Right atrium auricular region (tissue), 2 donors: ENCODE measurements at places on chromosomes 2 and 18. TPM values are rescaled to one million over a fixed set of nuclear protein-coding genes. Genes with fewer than 3 reads are reported as not detected.

The POLE4 gene
- 15.1 TPM for total RNA-seq

GRCh38 chr2:191670076-191670475 is 7.9 kb upstream of the NABP1 start:
- H3K27ac ChIP-seq: no peak overlapping the region
- DNase-seq: no peak
- no peaks in the 10 kb centered on the region for H3K4me1 ChIP-seq
- H3K36me3 ChIP-seq: no peaks in the 10 kb centered on the region
- H3K27me3 ChIP-seq: no peaks in the 10 kb centered on the region
- no peak overlapping the region for H3K4me3 ChIP-seq

DNA sequence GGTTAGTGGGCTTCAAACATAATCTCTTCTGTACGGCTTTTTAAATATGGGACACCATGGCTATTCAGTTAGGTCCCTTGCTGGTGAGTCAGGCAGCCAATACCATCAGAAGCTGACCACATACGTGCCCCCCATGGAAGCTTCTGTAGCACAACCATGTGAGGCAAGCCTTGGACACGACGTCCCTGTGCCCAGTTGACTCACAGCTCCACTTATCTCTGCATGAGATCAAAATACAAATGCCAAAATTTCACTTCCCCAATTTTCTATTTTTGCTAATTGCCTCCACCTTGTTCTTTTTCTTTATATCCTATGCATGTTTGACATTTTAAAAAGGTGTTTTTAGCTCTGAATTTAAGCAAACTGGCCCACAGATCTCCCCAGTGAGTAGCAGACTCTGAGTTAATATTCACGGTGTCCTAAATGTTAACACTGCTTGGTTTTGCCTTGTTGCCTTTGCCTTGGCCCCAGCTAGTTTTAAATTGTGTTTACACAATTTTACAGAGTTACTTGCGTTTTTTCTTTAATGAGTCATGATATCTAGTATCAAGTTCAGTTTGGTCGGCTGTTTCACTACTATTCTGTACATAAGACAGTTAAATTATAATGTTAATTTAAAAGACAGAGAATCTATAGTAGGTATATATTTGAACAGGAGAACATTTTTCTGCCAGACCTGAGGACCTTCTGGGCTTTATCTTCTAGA is 77.5 kb downstream of the CDCA7 start:
- no peak overlapping the region for H3K27ac ChIP-seq
- peaks cover 7% of the 10 kb centered on the region for H3K4me1 ChIP-seq
- no peak for DNase-seq
- no peaks in the 10 kb centered on the region for H3K27me3 ChIP-seq
- no peaks in the 10 kb centered on the region for H3K36me3 ChIP-seq
- H3K4me3 ChIP-seq: no peak overlapping the region

GRCh38 chr2:113058998-113059960 is at the start of gene IL36RN:
Gene IL36RN (plus strand): TSS chr2:113059198. CDS start chr2:113059439, 241 bp downstream.
- peak; percentile 44 for DNase-seq
- H3K27me3 ChIP-seq: no peaks in the 10 kb centered on the region
- no peak within 1 kb of the TSS for H3K4me3 ChIP-seq
- H3K27ac ChIP-seq: no peak within 1 kb of the TSS

The RNASEH1 gene
- 18.6 TPM for total RNA-seq

The HMSD gene
- total RNA-seq: not detected

The RTP5 gene
- total RNA-seq: not detected

DNA sequence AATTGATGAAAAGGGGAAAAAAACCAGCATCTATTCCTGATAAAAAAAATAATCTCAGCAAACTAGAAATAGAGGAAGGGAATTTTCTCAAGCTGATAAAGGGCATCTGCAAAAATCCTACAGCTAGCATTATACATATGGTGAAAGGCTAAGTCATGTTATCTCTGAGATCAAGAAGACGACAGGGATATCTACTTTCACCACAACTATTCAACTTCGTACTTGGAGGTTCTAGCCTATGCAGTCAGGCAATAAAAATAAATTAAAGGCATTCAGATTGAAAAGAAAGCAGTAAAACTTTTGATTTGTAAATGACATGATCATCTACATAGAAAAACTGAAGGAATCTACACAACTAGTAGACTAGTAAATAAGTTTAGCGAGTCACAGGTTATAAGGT is 58.2 kb downstream of the CAB39 start:
- H3K27ac ChIP-seq: no peak overlapping the region
- no peaks in the 10 kb centered on the region for H3K36me3 ChIP-seq
- H3K27me3 ChIP-seq: no peaks in the 10 kb centered on the region
- peaks cover 28% of the 10 kb centered on the region for H3K4me1 ChIP-seq

The LMAN1 gene
- total RNA-seq: 69.0 TPM

The MERTK gene
- total RNA-seq: 4.9 TPM

DNA sequence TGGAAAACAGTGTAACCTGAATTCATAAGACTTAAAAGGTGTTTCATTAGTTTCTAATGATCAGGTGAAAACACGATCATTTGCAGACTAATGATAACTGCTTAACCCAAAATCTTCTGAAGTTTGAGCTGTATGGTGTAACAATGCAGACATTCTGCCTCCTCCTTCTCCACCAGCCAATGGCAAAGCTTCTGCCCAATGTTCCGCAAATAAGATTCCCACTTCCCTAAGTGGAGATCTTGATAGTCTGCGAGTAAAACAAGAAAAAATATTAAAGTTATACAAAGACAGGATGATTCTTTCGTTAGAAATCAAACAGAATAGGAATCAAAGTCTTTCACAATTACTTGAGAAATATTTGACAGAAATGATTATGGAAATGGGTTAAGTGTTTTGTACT is 8.1 kb downstream of the C2orf42 start:
- peaks cover 9% of the 10 kb centered on the region for H3K36me3 ChIP-seq
- no peak overlapping the region for H3K4me3 ChIP-seq
- no peak overlapping the region for H3K27ac ChIP-seq
- DNase-seq: no peak

The CPO gene
- total RNA-seq: not detected

GRCh38 chr2:2851806-2852777 is 521.0 kb upstream of the MYT1L start:
- no peak for DNase-seq
- H3K27me3 ChIP-seq: no peaks in the 10 kb centered on the region
- no peak overlapping the region for H3K27ac ChIP-seq
- H3K4me1 ChIP-seq: no peaks in the 10 kb centered on the region
- no peaks in the 10 kb centered on the region for H3K36me3 ChIP-seq

The PARD6G gene
- total RNA-seq: 2.8 TPM

- H3K36me3 ChIP-seq: no peaks in the 10 kb centered on the region
- H3K4me3 ChIP-seq: no peak overlapping the region
- no peaks in the 10 kb centered on the region for H3K4me1 ChIP-seq
- no peak for DNase-seq
- no peaks in the 10 kb centered on the region for H3K27me3 ChIP-seq
Measured at GRCh38 chr2:2286592-2286991, 44.5 kb downstream of the MYT1L start.

The MC5R gene
- total RNA-seq: not detected

DNA sequence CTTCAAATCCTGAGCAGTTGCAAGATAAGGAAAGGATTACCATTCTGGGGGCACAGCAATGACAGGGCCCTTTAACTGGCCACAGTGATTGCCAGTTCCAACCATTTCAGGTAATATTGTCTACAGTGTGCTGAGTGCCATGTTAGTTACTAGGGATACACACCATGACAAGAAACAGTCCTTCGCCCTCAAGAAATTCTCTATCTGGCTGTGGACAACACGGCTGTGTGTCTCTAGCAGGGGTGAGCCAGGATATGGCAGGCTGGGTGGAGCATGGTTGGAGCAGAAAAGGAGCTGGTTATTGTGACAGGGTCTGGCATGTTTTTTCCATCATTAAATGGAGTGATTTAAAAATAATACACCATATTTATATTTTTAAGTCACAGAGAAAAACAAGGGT is 31.0 kb downstream of the TSPYL6 start:
- no peak overlapping the region for H3K4me3 ChIP-seq
- no peaks in the 10 kb centered on the region for H3K27me3 ChIP-seq

DNA sequence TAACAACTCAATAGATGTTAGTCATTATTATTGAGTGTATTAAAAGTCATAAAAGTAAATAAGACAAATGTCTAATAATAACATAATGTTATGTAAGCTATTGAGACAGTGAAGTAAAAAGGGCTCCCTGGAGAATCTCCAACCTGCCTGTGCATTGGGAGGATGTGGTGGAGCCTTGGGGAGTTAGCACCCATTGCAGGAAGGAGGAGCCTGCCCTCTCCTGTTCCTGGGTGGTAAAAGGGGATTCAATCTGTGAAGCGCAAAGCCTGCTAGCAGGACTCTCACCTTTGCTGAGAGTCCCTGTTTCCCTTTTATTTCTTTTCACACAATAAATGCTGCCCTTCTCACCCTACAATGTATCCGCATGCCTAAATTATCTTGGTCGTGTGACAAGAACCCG is 206.1 kb downstream of the RAB3GAP1 start:
- no peak overlapping the region for H3K27ac ChIP-seq
- no peaks in the 10 kb centered on the region for H3K4me1 ChIP-seq
- no peak for DNase-seq
- no peaks in the 10 kb centered on the region for H3K27me3 ChIP-seq
- H3K4me3 ChIP-seq: no peak overlapping the region

DNA sequence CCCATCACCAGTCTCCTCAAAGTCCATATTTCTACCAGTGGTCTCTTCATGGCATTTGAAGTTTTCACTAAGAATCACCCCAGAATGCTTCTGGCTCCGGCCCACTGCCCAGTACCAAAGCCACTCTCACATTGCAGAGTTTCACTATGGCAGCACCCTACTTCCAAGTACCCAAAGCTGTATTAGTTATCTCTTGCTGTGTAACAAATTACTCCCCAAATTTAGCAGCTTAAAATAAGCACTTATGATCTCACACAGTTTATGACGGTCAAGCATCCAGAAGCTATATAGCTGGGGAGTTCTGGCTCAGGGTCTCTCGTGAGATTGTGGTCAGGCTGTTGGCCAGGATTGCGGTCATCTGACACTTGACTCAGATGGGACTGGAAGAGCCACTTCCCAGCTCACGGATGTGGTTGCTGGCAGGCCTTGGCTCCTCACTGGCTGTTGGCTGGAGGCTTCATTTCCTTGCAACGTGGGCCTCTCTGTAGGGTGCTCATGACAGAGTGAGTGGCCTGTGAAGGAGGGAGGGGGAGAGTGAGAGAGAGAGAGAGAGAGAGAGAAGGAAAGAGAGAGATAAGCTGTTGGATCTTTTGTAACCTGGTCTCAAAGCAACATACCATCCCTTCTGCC is 189.5 kb downstream of the CTIF start:
- H3K4me1 ChIP-seq: peaks cover 37% of the 10 kb centered on the region
- H3K27me3 ChIP-seq: no peaks in the 10 kb centered on the region
- peak overlapping the region; percentile 3 for H3K27ac ChIP-seq
- no peak overlapping the region for H3K4me3 ChIP-seq

The METTL4 gene
- 6.1 TPM for total RNA-seq

The QPCT gene
- total RNA-seq: 1.1 TPM

The RAB12 gene
- total RNA-seq: 97.6 TPM

DNA sequence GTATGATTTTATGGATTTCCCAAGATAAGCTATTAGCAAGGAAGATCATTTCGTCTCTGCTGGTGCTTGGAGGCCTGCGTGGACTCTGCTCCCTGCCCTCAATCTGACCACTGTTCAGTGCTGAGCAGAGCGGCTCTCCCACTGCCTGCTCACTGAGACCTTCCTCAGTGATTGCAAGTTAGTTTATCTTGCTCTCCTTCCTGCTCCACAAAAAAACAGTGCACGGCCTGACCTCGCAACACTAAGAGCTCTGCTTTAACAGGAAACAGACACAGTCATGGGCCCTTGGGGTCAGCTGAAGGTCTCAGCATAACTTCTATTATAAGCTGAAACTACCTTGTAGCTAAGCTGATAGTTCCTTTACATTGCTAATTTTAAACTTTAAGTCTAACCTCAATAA is 53.1 kb downstream of the PRELID3A start:
- DNase-seq: no peak
- H3K4me1 ChIP-seq: no peaks in the 10 kb centered on the region
- H3K27me3 ChIP-seq: no peaks in the 10 kb centered on the region
- H3K36me3 ChIP-seq: peaks cover 42% of the 10 kb centered on the region
- H3K4me3 ChIP-seq: no peak overlapping the region

GRCh38 chr2:26243470-26244308 is 743 bp downstream of the HADHA start:
- H3K27me3 ChIP-seq: no peaks in the 10 kb centered on the region
- no peak for DNase-seq
- H3K4me1 ChIP-seq: no peaks in the 10 kb centered on the region
- peak overlapping the region; percentile 77 for H3K4me3 ChIP-seq
- peaks cover 5% of the 10 kb centered on the region for H3K36me3 ChIP-seq

GRCh38 chr2:85189606-85190270 is 56.5 kb downstream of the TCF7L1 start:
- DNase-seq: no peak
- no peaks in the 10 kb centered on the region for H3K36me3 ChIP-seq
- no peaks in the 10 kb centered on the region for H3K27me3 ChIP-seq
- H3K4me1 ChIP-seq: peaks cover 24% of the 10 kb centered on the region
- H3K4me3 ChIP-seq: no peak overlapping the region
- no peak overlapping the region for H3K27ac ChIP-seq

DNA sequence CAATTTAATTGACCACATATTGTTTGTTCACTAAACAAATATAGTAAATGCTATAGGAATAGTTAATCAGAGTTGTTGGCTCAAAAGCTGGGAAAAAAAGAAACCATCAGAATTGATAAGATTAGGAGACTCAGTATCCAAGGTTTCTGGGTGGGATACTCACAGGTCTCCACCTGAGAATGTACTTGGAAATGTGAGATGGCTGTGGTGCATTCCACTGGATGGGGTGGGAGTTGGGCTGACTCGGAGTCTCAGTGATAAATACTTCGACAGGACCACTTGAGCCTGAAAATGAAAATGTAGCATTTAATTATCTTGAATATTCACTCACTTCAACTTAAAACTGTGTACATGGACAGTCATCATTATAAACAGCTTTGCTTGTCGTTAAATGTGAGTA is 21.2 kb downstream of the FN1 start:
- H3K36me3 ChIP-seq: peaks cover 14% of the 10 kb centered on the region
- no peaks in the 10 kb centered on the region for H3K27me3 ChIP-seq
- H3K4me3 ChIP-seq: no peak overlapping the region
- no peak overlapping the region for H3K27ac ChIP-seq

DNA sequence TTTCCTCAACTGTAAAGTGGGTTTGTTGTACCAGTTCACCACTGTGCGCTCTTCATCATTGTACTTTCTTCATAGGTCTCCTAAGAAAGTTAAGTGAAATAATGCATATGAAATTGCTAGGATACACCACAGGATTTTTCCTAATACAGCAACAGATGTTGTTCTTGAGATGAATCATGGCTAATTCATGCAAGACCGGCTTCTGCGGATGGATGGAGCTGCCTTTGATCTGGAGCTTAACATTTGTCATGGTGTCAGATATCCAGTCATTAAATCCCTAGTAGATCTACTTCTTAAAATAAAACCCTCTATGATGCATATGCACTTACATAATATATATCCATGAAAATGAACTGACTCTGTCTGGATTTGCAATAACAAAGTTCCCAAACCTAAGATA is 114.1 kb downstream of the COL6A3 start:
- no peaks in the 10 kb centered on the region for H3K27me3 ChIP-seq
- no peak for DNase-seq
- no peaks in the 10 kb centered on the region for H3K36me3 ChIP-seq
- H3K27ac ChIP-seq: no peak overlapping the region
- H3K4me3 ChIP-seq: no peak overlapping the region

GRCh38 chr2:134900151-134900550 is 18.5 kb upstream of the CCNT2 start:
- no peaks in the 10 kb centered on the region for H3K27me3 ChIP-seq
- H3K36me3 ChIP-seq: no peaks in the 10 kb centered on the region
- no peaks in the 10 kb centered on the region for H3K4me1 ChIP-seq
- H3K27ac ChIP-seq: no peak overlapping the region

GRCh38 chr2:209933499-209934483 is 68.6 kb upstream of the RPE start:
- H3K4me1 ChIP-seq: no peaks in the 10 kb centered on the region
- DNase-seq: no peak
- no peak overlapping the region for H3K4me3 ChIP-seq
- no peak overlapping the region for H3K27ac ChIP-seq
- no peaks in the 10 kb centered on the region for H3K36me3 ChIP-seq
